ENCODE measurements at places on chromosomes 2 and 18. TPM values are rescaled to one million over a fixed set of nuclear protein-coding genes. Genes with fewer than 3 reads are reported as not detected.

- DNase-seq = no peak
Measured at GRCh38 chr2:95267458-95268210, 6.6 kb upstream of the PROM2 start.

DNA sequence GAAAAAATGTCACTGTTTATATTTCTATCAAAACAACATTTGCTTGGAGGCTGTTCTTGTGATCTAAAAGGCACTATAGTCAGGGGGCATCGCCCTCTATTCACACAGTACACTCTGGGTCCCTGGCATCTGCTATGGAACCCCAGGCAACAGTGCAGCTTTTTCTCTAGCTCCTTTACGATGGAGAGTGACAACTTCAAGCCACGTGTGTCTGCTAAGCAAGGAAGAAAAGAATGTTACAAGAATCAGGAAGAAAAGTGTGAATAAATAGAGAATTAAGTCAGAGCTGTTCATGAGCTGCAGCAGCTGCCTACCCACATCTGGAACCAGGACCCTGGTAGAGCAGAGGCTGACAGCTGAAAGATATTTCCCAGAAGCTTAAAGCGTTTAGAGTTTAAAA lies 11.2 kb downstream of the RND3 start:
- no peak for DNase-seq

- DNase-seq = no peak
Measured at GRCh38 chr2:42754021-42754775, 9.7 kb downstream of the OXER1 start.

DNA sequence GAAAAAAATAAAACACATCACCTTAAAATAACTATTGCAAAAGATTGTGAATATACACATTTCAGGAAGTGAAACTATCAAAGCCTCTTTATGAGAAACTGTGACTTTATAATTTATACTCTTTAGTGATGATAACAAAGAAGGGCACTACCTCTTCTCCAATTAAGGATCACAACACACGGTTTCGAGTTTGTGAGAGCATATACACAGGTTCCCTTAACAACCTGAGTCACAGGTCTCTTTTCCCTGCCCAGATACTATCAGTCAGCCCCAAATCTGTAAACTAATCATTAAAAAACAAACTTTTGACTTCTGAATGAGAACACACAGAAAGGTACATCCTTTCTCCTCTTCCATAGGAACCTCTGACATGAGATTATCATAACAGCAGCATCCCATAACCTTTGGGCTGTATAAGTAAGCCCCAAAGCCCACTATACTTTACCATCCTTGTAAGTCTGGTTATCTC lies 44.9 kb downstream of the PTPN2 start:
- no peak for DNase-seq

CAPN14 gene
- 0.33 TPM for total RNA-seq

- no peak for DNase-seq
Measured at GRCh38 chr2:105881286-105882136, 136.8 kb downstream of the NCK2 start.

SLC4A5 gene
- 0.42 TPM for total RNA-seq

- DNase-seq = no peak
Measured at GRCh38 chr18:52009958-52010357, 330.0 kb upstream of the DCC start.

DNA sequence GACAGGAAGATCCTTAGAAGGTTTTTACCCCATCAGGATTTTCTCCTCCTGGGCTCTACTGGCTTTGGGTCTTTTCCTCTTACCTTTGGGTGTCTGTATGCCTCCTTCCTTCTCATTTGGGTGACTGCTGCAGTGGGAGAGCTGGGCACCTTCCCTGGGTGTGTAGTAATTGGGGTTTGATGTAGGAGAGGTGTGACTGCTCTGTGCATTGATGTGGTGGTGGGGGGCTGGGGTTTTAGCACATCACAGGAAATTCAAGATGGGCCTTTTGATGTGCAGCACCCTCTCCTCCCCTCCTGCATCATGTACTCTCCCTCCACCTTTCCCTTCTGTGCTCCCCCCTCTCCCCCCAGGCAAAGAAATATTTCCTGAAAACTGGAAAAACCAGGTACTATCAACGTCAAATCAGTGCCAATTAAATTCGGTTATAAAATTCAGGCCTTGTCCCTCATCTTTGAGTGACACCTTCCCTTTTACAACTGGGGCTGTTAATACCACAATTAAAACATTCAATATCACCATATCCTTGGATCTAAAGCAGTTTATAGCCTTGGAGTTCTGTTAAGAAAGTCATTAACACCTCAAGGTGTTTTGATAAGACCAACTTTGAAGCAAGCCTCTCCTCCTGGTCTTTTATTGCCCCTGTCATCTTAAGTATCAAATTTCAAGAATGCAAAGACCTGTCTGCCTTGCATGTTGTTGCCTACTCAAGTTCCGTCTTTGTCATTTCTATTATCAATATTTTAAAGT lies 23.3 kb downstream of the EDAR start:
- no peak for DNase-seq

GRCh38 chr2:275466-275865 lies 10.7 kb downstream of the ACP1 start:
- DNase-seq = no peak

- DNase-seq = no peak
Measured at GRCh38 chr2:171347591-171348032, 86.2 kb downstream of the METTL8 start.

- no peak for DNase-seq
Measured at GRCh38 chr2:197606180-197606579, 69.2 kb downstream of the RFTN2 start.

DNA sequence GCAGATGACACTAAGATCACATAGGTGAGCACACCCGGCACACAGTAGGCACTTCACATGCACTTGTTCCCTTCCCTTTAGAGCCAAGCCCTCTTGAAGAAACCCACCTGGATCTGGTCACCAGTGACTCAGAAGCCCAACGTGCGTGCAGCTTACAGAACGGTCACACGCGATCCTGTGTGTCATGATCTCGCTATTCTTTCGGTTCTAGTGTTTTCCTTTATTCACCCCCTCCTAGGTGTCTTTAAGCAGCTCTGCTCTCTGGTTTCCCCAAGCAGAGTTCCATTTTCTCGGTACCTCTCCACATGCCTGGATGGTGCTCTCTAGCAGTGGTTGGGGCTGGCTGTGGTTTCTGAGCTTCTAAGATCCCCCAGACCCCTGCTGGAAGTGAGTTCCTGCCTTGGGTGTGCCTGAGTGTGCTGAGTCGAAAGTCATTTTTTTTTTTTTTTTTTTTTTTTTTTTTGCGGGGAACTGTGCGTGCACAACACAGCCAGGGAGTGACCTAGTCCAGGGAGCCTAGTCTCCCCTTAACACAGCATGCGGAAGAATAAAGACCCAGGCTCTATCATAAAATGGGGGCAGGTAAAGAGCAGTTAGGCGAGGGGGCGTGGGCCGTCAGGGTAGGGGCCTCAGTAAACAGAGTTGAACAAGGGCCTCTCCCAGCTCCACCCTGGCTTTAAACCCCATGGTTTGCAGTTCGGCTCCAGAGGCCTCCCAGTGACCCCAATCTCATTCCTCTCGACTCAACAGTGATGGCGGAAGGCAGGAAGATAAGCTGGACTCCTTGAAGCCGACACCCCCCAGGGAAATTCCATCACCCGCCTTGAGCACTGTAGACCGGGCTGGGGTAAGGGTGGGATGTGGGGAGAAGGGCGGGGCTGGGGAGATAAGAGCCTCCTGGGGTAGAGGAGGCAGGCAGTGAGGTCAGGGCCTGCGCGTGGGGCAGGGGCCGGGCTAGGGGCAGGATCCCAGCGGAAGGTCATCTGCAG lies 29.8 kb upstream of the DNMT3A start:
- DNase-seq = peak; percentile 34

DNA sequence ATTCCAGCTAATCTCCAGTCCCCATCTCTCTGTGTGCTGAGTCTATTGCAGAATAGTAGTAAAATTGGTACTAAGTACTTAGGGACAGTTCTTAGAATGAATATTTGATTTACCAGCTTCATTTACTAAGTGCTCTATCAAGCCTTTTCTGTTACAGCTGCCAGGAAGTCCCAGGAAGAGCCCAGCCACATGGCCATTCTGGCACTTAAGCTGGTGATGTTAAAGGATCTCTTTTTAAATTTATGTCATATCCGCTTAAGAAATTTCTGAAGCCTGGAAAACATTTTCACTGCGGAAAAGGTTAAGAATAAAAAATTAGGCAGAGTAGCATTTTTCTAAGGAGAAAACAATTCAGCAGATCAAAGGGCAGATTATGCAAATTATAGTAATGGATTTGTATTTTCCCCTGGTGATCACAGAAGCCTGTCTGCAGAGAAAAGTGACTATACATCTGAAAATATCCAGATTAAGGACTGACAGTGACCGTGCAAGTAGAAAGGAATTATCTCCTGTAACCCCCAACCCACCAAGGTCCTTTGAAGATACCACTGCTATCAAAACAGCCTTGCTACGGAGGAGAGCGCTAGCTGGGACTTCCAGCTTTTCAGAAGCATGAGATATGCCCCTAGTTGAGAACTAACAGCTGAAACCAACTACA lies 260.8 kb downstream of the SH3BP4 start:
- no peak for DNase-seq

DNA sequence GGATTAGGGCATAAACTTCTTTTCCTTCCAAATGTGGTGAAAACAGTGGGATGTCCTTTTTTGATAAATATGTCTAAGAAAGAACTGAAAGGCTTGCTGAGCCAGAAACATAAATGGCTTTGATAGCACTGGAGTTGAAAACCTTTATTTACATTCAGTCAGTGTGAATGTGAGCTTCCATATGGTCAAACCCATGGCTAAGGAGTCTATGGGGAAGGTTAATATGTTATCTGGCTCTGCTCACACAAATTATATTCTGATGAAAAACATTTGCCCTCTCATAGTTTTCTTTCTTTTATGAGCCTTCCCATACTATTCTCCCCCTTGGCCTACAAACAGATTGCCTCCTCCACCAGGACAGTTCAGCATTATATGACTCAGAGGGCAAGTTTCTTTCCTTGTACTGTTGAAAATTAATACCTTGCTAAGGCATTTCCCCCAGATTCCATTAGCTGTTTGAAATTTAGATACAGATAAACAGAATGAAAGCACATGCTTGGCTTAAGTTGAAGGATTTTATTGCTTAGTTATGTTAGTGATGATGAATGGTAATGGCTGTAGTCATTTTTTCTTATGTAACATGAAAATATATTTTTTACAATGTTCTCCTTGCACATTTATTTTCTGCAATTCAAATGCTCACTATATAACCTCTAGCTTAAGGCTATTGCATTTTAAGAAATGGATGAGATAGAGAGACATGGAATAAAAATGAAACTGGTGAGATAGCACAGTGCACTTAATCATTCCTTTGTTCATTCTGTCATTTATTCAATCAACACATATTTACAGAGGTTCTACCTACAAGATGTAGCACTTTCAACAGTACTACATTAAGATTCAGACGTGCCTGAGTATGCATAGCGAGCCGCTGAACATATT lies 544.1 kb downstream of the LRRTM4 start:
- DNase-seq = no peak

GRCh38 chr2:141767051-141767450 lies 363.8 kb downstream of the LRP1B start:
- DNase-seq = no peak

DNA sequence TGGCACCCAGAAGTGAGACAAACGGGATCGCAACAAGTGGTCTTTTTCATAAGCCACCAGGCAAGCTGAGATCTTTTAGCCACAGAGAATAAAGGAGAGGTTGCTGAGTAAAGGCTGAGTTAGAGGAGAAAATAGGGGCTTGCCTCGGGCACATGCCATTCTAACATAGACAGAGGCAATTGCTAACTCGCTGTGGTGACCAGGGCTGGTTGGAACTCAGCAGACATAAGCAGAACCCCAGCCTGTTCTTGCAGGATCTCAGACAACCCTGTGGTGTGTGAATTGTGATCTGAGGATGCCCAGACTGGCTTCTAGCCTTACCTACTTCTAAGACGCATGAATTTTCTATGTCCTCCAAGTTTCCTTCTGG lies 300.2 kb downstream of the CDCA7 start:
- DNase-seq = no peak

- no peak for DNase-seq
Measured at GRCh38 chr2:148006249-148007007, 14.1 kb downstream of the ORC4 start.

- DNase-seq = peak; percentile 72
Measured at GRCh38 chr2:46776687-46777327, 138.8 kb downstream of the MCFD2 start.

ANKRD30BL gene
- total RNA-seq = not detected

- no peak for DNase-seq
Measured at GRCh38 chr2:210768329-210768910, 212.0 kb downstream of the CPS1 start.

DNA sequence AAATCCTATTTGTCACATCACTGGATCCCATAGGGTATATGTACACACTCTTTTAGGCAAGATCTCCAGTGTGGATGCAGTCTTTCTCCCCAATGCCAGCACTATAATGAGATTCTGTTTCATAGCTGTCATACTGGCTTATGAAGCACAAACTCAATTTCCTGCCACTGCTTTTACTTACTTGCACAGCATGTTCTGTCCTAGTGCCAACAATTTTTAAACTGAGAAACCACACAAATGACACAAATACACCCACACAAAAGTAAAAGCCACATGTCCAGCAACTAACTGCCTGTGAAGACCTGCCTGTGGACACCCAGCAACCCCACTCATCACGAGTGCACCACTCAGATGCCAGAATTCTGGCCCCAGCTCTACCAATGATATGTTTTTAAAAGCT lies 29.6 kb upstream of the RNU4ATAC start:
- no peak for DNase-seq

RNU2-63P gene
- total RNA-seq = 21.2 TPM

GRCh38 chr2:119407430-119408220 lies 24.0 kb upstream of the TMEM37 start:
- peak; percentile 44 for DNase-seq

GRCh38 chr18:33745151-33745795 lies 167.3 kb downstream of the ASXL3 start:
- DNase-seq = no peak

ARHGAP25 gene
- total RNA-seq = 126 TPM

GRCh38 chr2:112938904-112939303 lies 27.9 kb downstream of the IL37 start:
- no peak for DNase-seq

POU3F3 gene
- total RNA-seq = not detected

MZT2B gene
- 399 TPM for total RNA-seq

DNA sequence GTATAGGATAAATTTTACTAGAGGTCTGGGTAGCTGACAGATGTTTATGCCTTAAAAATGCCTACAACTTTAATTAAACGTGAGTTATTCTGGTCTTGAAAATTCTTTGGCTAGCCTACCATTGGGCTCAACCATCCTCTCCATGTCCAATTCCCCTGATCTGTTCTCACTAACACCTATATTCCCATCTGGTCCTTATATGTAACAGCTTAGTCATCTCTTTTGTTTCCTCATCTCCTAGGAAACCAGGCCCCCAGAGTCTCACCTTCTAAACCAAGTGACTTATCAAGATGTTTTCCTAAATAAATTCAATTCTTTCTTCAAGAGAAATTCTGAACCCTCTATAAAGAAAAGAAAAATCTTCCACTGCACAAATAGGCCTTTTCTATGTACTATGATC lies 148.5 kb downstream of the TTC32 start:
- no peak for DNase-seq

- no peak for DNase-seq
Measured at GRCh38 chr2:20584399-20585358, 66.2 kb downstream of the HS1BP3 start.

ZBTB7C gene
- total RNA-seq = not detected

XRCC5 gene
- total RNA-seq = 424 TPM

GRCh38 chr2:51995293-51995692 lies 963.4 kb upstream of the NRXN1 start:
- no peak for DNase-seq

GLI2 gene
- total RNA-seq = 0.28 TPM
